ENCODE measurements at places on chromosomes 2 and 18.

- no peak for DNase-seq
These were observed 228.6 kb downstream of the SETBP1 start for GRCh38 chr18:44909191-44909719.

DNA sequence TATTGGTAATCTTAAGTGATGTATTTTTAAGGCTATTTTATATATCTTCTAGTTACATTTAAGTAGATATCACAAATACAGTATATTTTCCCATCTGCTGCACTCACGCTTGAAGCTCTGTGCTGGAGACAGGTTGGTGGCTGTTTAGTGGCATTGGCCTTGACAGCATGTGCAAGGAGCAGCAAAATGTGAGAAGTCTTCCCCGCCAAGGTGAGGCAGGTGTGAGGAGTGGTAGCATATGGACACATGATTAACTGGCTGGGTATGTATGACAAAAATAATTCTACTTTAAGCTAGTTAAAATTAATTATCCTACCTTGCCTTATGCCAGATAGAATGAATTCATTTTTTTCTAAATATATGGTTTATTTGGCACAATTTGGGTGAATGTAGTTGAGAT lies 117.2 kb downstream of the CCDC102B start:
- DNase-seq, result no peak

DNA sequence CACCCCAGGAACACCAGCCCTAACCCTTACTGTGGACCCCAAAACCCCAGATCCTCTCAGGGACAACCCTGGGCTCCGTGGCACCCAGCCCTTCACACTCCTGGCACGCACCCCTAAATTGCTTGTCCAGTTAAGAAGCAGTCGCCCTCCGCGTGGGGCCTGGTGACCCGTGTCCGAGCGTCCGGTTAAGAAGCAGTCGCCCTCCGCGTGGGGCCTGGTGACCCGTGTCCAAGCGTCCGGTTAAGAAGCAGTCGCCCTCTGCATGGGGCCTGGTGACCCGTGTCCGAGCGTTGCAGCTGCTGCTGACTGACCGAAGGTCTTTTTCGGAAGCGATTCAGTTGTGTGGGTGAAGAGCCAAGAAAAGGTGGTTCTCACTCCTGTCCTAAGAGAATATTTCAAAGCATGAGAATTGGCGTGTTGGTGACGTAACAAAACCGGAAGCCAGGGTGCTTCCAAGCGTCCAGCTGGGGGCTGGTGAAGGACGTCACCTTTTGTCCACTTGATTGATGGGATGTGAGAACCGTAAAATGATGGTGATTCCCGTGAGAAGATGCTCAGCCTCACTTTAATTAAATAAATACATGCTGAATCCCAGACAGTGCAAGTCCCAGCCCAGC lies 70.5 kb downstream of the KCNG2 start:
- DNase-seq, result no peak

GRCh38 chr2:145076085-145076484 lies 556.2 kb upstream of the ZEB2 start:
- no peak for DNase-seq

- no peak for DNase-seq
These were observed 2.7 kb upstream of the PPP1CB start for GRCh38 chr2:28748941-28749340.

GRCh38 chr2:37555457-37555856 lies 116.0 kb downstream of the CDC42EP3 start:
- no peak for DNase-seq

- DNase-seq, result no peak
These were observed 130.4 kb downstream of the COL4A4 start for GRCh38 chr2:227033471-227034148.

DNA sequence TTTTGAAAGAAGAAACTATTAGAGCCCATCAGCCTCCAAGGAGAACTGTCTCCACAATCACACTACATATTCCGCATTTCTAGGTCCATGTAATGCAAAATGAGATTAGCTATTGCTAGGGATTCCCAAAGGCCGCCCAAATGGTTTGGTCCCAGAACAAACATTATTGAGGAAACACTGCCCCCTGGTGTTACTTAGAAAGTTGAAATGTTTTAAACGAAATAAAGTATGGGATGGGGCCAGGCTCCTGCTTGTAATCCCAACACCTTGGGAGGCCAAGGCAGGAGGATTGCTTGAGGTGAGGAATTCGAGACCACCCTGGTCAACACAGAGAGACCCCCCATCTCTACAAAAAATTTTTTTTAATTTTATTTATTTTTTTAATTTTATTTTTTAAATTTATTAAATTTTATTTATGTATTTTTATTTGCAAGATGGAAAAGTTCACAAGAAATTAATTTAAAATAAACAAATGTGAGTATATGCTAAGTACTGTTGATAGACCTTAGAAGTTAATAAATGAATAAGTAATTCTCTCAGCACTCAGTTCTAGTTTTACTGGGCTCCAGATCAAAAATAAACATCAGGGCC lies 5.5 kb downstream of the NHEJ1 start:
- no peak for DNase-seq

DNA sequence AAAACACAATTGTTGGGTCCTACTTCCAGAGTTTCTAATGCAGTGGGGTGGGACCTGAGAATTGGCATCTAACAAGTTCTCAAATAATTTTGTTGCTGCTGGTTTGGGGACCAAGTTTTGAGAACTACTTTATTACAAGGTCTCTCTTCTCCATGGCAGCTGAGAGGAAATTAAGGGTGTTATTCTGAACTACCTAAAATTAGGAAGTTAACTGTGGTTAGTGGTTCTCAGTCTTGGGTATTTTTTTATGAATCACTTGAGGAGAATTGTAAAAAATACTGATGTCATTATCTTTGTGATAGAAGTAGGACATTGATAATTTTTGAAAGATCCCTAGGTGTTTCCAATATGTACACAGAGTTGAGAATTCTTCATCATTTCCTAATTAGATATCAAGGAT lies 210.2 kb downstream of the MC4R start:
- no peak for DNase-seq

DNA sequence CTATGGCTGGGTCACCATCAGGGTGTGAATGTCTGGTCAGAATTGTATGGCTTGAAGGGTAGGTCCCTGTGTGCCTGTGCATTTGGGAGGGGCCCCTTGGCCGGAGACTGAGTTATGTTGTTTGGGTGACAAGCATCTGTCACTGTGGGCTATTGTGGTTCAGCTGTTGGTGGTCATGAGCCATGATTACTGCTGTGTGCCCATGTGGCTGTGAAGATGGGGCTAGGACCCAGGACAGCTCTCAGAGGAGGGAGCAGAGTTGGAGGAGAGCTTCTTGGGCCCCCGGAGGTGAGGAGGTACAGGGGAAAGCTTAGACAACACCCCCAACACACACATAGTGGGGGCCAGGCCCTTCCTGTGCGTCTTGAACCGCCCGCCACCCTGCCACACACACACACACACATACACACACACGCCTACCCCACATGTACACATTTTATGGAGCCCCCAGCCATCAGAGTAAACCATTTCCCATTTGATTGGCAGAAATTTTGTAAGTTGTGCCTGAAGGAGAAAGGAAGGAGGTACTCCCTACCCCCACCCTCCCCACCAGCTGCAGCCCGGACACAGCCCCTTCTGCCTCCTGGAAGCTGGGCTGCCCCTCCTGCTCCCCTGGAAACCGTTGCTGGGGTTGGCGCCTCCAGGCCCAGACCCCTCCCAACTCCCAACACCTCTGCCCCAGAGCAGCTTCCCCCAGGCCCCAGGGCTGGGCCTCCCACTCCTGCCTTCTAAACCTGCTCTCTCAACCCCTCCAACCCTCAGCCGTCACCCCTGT lies 2.0 kb downstream of the GAREM2 start:
- DNase-seq, result no peak

DNA sequence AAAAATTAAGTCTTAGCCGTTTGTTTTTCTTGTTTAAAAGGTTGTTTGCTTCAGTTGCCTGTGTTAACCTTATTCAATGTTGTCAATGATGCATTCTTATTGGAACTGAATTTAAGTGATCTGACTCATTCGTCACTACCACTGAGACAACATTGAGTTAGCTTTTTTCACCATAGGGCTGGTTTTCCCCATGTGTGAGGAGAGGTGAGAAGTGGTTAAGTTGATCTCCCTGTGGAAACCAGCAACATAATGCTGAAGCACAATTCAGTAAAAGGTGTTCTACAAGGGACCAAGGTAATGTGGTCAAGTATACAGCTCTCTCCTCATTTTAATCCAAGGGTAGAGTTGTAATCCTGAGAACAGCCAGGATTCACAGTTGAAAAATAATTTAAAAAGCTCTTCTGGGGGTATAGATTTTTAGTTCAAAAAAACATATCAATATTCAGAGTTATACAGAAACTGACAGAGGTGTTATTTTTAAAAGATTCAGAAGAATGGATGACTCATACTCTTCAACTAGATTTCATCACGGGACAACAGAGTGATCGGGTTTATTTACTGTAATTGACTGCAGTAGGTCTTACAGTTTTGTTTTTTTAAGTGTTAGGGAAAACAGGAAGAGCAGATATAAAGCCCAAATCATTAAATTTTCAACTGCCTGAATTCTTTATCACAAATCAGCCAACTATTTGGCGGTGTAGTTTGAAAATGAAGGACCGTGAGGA lies 12.6 kb downstream of the NOP58 start:
- no peak for DNase-seq

DNA sequence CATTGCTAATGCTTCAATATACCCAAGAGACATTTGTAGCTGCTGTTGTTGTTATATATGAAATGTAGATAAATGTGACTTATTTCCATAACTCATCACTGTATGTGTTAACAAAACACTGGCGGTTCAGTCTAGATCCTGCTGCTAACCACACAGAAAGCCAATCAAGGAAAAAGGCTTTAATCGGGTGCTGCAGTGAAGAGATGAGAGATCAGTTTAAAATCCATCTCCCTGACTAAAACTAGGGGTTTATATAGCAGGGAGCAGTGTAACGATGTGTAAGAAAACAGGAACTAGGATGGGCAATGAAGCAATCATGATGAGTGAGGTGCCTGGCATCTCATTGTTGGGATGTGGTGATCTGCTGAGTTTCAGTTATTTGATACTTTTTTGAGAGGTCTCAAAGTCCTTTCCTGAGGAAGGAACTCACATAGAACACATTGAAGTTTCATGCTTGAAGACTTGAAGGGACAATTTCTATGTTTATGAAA lies 677.7 kb upstream of the CDH7 start:
- no peak for DNase-seq

DNA sequence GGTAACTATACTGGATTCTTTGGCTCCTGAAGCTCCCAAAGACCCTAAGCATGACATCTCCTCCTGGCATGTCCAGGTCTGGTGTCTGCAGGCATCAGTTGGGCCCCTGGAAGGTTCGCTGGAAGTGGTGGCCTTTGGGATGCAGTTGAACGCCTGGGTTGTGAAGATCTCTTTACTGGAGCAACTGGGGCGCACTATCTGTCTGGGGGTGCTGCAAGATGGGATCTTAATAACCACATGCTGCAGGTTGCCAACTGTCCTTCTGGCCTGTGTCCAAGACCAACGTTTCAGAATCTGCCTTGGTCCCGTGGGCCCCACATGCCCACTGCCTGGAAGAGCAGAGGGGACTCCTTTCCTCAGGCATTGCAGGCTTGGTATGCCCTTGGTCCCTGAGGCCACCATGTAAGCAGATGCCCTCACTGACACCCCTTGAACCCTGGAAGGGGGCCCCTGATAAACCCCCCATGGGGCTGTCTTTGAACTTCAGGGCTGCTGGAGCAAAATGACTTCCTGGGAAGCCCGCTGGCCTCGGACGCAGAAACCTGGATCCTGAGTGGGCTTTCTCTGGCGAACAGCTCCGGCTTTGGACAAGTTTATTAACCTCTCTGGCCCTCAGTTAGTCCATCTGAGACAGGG lies 101.9 kb downstream of the TWIST2 start:
- no peak for DNase-seq

DNA sequence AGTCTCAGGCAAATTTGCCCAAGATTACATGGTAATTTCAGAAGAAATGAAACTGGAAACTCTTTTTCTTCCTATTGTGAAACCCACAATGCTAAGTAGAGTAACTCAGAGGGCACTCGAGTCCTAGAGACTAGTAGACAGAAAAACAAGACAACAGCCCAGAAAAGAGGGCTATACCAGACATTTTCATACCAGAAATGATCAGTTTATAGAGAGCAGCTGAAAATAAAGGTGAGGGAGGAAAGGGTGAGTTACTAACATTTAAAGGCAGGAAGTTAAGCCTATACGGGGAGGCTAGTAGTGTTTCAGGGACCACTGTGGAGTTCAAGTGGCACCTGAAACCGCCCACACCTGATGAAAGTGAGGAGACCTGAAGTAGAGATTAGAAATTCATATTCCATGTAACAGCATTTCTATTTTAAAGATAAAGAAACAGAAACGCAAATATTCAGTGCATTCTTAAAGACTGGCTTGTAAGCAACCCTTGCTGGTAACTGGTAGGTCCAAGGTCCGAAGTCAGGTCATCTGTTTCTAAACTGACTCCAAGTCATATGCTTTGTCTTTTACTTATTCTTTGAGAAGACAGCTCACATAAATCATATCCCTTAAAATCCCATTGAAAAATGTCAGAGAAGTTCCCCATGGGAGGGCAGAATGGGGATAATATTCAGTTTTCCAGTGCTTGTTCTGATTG lies 145.1 kb upstream of the ITGB6 start:
- DNase-seq, result no peak

- DNase-seq, result no peak
These were observed 86.4 kb downstream of the XRCC5 start for GRCh38 chr2:216195565-216196029.

GRCh38 chr2:74498500-74499266 lies 720 bp downstream of the LBX2 start:
- DNase-seq, result no peak

DNA sequence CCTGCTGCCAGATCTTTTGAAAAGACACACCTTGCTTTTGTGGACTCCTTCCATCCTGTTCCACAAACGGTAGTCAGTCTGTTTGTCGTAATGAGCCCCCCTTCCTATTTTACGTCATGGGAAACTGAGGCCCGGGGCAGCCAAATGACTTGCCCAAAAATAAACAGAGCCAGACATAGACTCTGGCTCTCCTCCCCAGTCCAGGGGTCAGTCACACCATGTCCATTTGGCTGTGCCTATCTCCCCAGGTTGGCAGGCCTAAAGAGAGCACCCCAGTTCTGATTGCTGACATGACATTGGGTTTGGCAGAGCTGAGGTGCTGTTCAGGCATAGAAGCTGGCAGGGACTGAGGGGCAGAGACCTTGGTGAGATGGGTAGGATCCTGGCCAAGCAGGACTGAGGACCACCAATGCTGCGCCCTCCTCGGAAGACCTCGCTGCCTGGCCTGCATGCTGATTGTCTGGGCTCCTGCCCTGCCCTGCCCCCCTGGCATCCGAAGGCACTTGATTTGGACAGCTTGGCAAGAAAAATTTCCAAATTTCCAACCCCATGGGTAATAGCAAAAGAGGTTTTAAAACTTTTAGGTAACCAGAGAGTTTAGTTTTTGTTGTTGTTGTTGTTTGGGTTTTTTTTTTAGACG lies 335.4 kb downstream of the DYSF start:
- DNase-seq, result no peak

Measured in hypothalamus (tissue), 51 donors.